Lower lobe of right lung (tissue), 2 donors: ENCODE measurements at places on chromosomes 7 and 10. TPM values are rescaled to one million over a fixed set of nuclear protein-coding genes. Genes with fewer than 3 reads are reported as not detected.

GRCh38 chr10:70780772-70781171, 4.4 kb downstream of the TBATA start:
- DNase-seq: no peak

- no peak for DNase-seq
Measured at GRCh38 chr7:81298951-81299666, 380.3 kb upstream of the SEMA3C start.

GRCh38 chr10:29956335-29956924, 103.0 kb downstream of the JCAD start:
- no peak for DNase-seq

GRCh38 chr7:128027485-128027980, 3.7 kb downstream of the LRRC4 start:
- DNase-seq: no peak

GRCh38 chr10:11204351-11204942, 186.8 kb downstream of the CELF2 start:
- DNase-seq: no peak

DNA sequence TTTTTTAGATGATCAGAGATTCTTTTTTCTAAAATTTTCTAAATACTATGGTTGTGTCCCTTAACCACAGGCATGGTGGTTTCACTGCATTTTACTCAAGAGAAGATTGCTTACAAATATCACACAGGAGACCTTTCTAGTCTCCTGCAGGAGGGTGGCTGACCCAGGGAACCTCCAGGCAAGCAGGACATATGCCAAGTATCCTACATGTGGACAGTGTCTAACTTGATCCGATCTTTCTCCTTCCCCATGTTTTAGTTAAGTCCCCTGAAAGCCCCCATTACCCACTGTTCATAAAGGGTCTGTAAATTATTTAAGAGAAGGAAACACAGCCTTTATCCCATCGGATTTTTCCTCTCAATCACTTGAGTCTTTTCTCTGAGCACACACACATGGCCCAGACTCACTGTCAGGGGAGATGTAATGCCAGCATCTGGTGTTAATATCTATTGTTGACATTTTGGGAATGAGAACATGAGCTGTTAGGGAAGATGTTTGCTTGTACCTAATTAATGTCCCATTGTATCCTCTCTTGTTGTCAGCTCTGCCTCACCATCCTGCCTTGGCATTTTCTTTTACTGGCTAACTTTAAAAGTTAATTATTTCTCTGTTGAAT, 755.2 kb downstream of the AUTS2 start:
- no peak for DNase-seq

DNA sequence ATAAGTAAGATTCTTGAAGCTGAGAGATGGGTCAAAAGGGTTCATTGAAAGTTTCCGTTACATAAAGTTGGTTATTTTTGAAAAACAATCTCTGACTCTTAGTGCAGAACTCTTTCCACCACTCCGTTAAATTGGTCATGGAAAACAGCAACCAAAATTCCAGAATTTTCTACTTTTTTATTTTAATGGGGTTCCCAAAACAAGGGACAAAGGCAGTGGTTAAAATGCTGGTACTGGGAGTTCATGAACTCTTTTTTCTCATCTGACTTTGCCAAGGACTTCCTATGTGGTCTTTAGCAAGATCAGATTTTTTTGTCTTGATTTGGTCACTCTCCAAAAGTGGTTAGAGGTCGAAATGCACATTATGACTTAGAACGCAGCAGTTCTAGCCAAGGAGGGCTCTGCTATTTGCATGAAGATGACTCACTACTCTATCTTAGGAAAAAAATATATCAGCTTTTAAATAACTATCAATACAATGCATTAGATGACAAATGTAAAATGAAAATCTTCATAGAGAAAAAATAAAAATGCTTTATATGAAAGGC, 145.7 kb downstream of the REEP3 start:
- no peak for DNase-seq

DNA sequence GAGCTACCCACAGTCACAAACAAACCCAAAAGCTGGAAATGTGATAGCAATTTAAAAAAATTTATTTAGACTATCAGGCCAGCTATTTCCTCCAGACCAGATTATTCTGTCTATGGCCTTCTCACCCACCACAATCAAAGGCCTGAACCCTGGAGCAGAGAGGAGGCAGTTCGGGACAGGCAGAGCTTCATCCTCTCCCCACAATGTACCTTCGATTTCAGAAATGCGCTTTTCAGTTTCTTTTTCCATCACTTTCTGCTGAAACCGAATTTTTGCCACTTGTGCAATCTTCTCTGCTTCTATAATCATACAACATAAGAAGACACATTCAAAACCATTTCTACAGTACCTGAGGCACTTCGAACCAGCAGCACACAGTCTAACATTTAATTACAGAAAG, 29.9 kb downstream of the ERLIN1 start:
- no peak for DNase-seq

DNA sequence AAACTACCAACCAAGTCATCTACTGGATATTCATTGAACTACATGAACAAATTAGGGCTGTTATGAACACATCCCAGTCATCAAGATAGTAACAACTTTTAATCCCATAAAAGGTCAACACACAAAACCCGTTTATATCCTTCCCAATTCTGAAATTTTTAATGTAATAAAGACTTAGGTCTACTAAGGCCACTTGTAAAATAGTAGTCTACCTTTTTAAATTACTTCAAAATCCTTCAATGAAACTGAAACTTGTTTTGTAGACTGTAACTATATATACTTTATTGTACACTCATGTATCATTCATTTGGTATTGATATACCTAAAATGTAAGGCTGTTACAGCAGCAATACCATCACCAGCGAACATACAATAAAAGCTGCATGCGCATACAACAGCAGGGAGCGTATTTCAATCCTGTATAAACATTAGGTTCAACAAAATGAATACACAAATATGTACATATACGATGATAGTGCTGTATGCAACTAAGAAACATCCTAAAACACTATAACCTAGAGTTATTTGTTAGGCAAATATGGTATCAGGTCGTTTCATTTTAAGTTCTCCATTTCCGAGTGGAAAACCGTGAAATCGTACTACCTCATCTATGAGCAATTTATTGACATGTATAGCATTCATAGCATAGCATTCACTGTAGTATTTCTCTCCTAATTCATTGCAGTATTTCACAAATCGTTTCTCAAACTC, 973 bp downstream of the ATAD1 start:
- no peak for DNase-seq

DNA sequence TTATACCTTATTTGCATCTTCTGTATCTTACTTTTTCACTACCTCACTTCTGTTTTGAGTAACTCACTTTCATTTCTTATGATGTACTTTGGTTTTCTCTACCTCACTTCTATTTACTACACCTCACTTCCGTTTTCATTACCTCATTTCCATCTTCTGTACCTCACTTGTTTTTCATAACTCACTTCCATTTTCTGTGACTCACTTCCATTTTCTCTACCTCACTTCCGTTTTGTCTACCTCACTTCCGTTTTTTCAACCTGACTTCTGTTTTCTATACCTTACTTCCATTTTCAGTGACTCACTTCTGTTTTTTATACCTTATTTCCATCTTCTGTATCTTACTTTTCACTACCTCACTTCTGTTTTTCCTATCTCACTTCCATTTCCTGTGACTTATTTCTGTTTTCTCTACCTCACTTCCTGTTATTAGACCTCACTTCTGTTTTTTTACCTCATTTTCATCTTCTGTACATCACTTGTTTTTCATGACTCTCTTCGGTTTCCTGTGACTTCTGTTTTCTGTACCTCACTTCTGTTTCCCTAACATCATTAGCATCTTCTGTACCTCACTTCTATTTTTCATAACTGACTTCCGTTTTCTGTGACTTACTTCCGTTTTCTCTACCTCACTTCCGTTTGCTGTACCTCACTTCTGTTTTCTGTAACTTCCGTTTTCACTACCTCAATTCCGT, 493.1 kb upstream of the AKR1E2 start:
- DNase-seq: no peak

GRCh38 chr10:16606421-16606820, 84.7 kb upstream of the C1QL3 start:
- no peak for DNase-seq

DNA sequence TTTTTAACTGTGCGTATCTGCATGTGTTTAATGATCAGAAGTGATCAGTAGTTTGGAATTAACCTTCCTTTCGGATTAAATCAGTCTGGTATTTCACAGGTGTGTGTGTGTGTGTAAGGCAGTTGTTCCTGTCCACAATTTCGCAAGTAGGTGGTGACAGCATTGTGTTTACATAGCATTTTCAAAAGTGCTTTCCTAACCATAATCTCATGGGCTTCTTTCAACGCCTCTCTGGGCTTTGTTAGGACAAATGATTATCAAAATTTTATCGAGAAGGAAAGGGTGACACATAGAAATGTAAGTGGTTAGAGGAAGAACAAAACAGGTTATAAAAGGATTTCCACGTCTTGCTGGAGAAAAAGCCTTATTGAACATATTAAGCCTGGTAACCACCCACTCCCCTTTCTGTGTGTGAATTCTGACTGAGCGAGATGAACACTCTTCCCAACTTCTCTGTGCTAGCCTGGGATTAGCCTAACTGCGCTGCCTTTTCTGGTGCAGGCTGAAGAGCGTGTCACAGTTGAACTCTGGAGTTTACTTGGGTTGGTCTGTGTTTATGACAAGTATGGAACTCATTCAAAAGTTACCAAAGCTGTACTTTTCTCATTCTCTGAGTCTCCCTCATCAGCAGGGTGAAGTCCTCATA, 292.3 kb upstream of the PITRM1 start:
- no peak for DNase-seq

GRCh38 chr7:25055520-25056220, 69.4 kb downstream of the CYCS start:
- no peak for DNase-seq

DNA sequence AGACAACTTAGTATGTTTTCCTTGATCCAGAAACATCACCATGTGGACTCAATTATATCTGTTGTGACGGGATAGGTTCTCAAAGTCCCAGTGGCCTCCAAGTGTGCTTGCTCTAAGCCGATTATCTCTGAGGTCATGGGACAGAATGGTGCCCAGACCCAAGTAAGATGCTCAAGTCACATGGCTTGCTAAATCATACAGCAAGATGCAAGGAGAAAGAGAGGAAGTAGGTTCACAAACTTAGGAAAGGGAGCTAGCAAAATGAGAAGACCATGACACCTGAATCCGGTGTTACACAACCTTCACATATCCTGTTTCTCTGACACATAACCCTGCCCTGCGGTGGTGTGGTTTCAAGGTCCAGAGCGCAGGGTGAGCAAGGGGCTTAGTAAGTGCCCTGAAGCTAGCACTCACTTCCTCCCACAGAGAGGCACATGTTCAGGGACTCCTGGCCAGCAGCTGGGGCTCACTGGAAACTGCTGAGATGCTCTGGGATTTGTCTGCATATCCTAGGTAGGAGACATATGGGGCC, 590.9 kb upstream of the ANKRD30A start:
- DNase-seq: no peak

- no peak for DNase-seq
Measured at GRCh38 chr7:76326646-76327233, 24.3 kb downstream of the HSPB1 start.

DNA sequence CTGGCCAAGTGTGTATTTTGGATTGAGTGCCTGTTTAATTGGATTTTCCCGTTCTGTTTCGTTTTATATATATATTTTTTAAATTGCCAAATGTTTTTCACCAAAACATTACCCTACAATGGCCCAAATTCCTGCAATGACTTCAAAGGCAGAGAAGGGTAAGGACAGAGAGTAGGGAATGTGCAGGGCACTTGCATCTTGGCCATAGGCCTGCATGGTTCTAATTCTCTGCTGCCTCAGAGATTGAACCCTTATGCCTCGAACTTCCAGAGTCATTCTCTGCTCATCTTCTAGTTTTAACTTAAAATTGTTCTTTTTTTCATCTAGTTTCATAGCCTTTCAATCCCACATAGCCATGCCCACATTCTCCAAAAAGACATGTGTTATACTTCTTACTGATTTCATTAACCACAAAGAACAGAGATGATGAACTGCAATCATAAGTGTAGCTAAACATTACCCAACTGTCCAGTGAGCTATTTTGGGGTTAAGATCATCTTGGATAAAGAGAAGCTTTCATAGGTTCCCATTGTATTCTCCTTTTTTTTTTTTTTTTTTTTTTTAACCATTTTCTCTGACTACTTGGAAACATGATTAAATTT, 177.6 kb downstream of the PLXDC2 start:
- no peak for DNase-seq

Gene EFCAB10
- total RNA-seq: 6.0 TPM

Gene MRPS17
- 10.2 TPM for total RNA-seq

Gene EVX1
- not detected for total RNA-seq

Gene GJD4
- not detected for total RNA-seq

Gene SFTPA1
- 10,352 TPM for total RNA-seq

Gene MINPP1
- 15.6 TPM for total RNA-seq

Gene CALHM3
- not detected for total RNA-seq

Gene GIMAP6
- 69.3 TPM for total RNA-seq
